ENCODE measurements at places on chromosomes 5 and 9.

GRCh38 chr5:83096660-83097339 is 19.5 kb downstream of the XRCC4 start:
- no peak for DNase-seq

GRCh38 chr5:80094236-80094738 is 59.1 kb downstream of the THBS4 start:
- no peak for DNase-seq

- DNase-seq, result no peak
Observed at GRCh38 chr9:91802391-91802790, 147.6 kb downstream of the ROR2 start.

DNA sequence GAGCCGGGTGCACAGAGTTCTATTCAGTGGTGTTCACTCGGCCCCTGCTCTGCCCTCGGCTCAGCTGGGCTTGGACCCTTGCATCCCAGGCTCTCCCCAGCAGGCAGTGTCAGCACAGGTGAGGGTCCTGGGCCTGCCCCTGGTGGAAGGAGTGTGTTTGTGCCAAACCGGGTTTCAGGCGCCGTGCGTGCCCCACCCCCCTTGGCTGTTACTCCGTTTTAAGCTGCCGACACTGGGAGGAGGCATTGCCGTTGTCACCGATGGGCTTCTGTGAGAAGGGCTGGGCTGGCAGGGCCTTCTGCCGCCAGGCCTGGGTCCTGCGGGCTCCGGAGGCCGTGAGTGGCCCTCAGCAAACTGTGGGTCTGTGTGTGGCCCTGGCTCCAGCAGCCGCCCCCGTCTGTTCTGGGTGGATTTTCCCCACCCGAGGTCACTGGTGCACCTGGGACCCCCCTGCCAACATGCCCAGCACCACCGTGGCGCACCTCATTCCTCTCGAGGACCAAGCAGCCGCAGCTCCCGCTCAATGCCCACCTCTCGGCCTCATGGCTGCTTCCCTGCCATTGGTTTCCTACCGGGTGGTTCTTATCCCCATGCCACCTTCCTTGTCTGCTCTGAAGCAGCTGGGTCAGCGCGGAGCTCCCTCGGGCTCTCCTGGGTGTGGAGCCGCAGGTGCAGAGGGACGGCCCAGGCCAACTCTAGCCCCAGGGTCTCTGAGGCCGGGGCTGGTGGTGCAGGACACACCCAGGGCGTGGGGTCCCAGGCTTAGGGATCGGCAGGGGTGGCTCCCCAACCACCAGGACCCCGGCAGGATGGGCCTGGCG is 44.3 kb upstream of the EXOC3 start:
- no peak for DNase-seq

GRCh38 chr5:145980259-145980658 is 43.9 kb downstream of the SH3RF2 start:
- no peak for DNase-seq

- no peak for DNase-seq
Observed at GRCh38 chr5:81995407-81995806, 23.6 kb downstream of the ATG10 start.

DNA sequence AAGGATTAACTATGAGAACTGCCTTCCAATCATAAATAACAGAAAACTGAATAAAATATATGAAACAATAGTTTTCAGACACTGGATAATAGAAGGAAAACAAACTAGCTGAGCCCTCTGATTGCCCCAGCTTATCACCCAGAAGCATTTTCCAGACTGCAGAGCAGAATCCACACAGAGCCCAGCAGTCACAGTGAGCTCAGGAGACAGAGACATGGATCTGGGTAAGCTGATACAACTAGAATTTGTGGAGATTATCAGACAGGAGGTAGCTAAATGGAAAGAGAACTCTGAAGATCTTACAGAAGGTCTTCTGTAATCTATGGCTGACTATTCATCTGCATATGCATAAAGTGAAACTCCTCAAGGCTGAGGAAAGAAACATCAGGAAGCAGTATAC is 128.8 kb downstream of the NR2F1-AS1 start:
- DNase-seq, result no peak

All from cortex of kidney (tissue), 1 donor.